H54 (cell line): ENCODE measurements at places on chromosomes 1 and 21.

- DNase-seq = no peak
Measured at GRCh38 chr1:203368624-203369451, 17.9 kb upstream of the FMOD start.

DNA sequence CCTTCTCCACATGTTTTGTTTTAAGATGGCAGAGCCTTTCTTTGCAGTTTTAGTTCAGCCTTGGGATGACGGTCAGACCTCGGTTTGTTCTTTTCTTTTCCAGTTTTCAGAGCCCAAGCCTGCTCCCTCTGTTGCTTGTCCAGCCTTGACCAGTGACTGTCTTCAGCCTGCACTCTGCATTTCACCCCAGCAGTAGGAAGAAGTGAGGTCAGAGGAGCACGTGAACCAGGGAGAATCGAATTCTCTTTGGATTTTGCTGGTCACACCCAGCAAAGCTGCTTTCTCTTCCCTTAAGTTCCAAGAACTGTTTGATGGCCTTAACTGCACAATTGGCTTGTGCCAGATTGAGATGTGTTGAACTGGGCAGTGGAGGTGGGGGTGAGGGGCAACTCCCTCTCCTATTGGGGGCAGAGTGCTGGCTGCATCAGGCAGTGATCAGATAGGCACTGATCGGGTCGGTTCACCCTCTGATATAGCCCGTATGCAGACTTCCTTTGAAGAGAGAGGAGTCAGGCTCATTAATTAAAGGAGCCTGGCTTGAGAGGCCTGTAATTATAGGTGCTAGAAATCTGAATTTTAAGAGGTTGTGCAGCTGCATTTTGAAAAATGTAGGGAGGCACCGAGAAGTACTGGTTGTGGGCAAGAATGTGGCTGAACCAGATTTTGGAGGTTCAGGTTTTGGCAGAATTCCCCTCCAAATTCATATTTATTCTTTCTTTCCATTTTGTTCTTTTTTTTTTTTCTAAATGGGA lies 42.4 kb downstream of the PEX14 start:
- DNase-seq = no peak

DNA sequence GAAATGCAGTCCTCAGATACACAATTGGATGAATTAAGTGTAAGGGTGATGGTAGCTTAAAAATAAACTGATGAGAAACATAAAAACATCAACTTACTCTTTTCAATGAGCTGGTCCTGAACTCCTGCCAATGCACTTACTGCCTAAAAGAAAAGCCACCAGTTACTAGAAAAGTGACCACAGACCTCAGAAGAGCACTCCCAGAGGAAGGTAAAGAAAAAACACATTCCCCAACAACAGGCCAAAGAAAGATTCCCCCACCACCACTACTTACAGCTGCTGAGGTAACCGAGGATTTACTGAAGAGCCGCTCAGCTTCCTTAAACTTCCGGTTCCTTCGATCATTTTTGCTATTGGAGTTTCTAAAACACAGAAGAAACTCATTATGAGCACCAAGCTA lies 5.4 kb downstream of the MEAF6 start:
- no peak for DNase-seq

DNA sequence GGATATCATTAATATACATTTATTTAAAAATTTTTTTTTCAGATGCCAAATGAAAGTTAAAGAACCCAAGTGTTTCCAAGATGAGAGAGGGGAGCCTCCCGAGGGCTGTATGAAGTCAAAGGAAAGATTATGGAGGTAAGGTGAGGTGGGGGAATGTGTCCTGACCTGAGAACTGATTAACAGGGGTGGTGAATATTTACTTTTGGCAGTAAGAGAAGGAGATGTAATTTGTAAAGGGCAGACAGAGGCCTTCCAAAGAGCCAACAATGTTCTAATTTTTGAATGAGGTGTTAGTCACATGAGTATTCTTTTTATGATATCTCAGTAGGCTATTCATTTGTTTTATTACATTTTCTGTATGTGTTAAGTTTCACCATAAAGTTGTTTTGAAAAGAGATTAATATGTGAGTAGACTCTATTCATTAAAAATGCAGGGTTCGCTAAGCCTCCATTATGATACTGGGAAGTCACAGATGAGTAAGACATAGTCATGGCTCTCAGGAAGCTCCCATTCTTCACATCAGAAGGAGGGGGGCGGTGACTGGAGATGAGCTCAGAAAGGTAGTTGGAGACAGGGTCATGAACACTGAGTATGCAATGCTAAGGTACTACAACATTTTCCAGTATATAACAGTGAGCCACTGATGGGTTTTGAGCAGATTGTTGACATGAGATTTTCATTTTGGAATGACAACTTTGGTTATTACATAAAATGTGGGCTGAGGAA lies 62.4 kb upstream of the TNFSF18 start:
- DNase-seq = no peak

- no peak for DNase-seq
Measured at GRCh38 chr21:24259241-24259640, 1348.0 kb downstream of the MRPL39 start.

- no peak for DNase-seq
Measured at GRCh38 chr21:28828021-28828420, 164.7 kb downstream of the LTN1 start.

DNA sequence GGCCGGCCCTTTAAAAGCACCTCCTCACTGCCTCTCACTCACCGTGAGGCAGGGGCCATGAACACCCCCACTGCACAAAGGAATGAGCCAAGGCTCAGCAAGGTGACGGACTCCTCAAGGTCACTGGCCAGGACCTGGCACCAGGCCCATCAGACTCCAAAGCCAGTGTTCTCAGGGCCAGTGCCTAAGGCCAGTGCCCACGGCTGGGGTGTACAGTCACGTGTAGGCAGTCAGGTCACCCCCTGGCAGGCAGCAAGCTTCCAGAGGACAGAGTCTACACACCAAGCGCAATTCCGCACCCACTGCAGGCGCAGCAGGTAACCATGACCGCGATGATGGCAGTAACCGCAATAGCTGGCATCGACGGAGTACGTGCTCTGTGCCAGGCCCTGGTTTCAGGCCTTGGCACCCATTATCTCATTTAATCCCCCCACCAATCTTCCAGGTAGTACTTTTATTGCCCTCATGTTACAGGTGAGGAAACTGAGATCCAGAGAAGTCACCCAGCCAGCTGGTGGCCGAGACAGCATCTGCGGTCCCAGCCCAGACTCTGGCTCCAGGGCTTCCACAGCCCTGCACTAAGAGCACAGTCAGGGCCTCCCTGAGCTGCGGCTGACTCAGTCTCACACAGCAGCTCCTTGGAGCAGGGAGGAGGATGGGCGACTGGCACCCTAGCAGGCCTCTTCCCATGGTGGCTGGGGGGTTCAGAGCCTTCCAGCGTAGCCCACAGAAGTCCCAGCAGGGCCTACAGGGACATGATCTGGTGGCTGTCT lies 27.0 kb downstream of the RAP1GAP start:
- DNase-seq = no peak

DNA sequence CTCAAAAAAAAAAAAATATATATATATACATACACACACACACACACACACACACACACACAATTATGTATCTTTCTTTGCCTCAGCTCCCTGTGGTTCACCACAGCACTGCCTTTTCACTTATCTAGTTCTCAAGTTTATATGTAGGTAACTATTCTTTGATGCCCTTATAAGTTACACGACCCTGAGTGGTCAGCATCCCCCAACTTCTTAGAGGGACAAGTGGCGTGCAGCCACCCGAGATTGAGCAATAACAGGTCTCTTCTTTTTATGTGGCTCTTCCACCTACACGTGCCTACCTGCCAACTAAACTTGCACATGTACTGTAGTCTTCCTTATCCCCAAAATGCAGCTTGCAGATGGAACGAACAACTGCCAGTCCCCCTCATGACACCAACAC lies 120.8 kb downstream of the GABPA start:
- DNase-seq = no peak

GRCh38 chr1:240611619-240612480 lies at the start of gene GREM2:
GREM2 (minus strand) TSS chr1:240612155; CDS start chr1:240493475, 118,680 bp downstream.
- DNase-seq = peak; percentile 34

- peak; percentile 40 for DNase-seq
Measured at GRCh38 chr1:14689996-14690615, 91.6 kb downstream of the KAZN start.

GRCh38 chr1:84069236-84069845 lies 70.4 kb upstream of the TTLL7 start:
- no peak for DNase-seq

DNA sequence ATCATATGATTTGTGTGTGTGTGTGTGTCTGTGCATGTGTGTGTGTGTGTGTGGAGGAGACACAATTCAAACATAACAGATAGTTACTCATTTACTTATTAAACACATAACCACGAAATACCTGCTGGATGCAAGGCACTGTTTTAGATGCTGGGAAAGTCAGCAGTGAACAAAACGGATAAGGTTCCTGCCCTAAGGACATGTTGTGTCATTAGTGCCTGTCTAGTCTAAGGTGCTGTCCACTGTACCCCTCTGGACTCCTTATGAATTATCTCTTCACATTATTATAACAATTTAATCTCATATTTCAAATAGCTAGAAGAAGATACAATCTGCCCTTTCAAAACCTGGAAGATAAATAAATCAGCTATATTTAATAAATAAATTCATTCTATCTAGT lies 162.4 kb downstream of the PLPPR5 start:
- DNase-seq = no peak

GRCh38 chr1:156898161-156898566 lies 4.6 kb downstream of the PEAR1 start:
- DNase-seq = peak; percentile 80

DNA sequence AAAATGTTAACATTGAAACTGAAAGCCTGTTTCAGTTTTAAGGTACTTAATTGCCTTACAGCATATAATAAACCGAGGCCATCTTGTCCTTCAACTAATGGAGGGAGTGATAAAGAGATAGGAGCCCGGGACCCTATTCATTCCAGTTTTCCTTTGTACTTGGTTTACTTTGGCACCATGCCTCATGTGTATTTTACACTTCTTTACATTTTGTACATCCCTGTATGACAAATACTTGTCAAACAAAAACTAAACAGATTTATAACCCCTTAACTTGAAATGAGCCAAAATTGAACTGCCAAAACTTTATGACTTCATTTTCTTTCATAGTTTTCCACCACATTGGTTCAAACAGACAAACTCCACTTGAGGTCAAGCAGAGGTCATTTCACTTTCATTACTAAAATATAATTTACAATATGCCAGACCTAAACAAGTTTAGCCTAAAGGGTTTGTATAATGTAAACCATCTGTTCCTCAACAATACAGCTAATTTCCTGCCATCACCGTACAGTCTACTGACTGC lies 30.9 kb upstream of the UBE2U start:
- no peak for DNase-seq

GRCh38 chr21:29157080-29157479 lies 26.6 kb downstream of the MAP3K7CL start:
- DNase-seq = no peak

DNA sequence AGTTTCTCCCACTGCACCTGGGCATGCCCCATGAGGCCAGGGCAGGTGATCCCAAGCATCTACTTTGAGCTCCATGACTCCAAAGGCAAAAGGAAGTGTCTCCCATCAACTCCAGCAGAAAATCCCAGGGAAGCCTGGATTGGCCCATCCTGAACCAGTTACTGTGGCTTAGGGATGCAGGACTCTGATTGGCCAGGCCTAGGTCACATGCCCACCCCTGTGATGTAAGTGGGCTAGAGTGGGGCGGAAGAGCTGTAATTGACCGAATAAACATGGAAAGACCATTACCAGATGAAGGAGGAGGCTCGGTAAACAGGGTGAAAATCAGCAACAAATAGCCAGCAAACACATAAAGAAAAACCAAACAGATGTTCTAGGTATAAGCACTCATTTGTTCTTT lies 45.2 kb downstream of the MATN1 start:
- no peak for DNase-seq

- DNase-seq = no peak
Measured at GRCh38 chr1:13550663-13551062, 33.0 kb upstream of the PDPN start.

- DNase-seq = no peak
Measured at GRCh38 chr1:202124142-202124541, 1.4 kb downstream of the GPR37L1 start.

DNA sequence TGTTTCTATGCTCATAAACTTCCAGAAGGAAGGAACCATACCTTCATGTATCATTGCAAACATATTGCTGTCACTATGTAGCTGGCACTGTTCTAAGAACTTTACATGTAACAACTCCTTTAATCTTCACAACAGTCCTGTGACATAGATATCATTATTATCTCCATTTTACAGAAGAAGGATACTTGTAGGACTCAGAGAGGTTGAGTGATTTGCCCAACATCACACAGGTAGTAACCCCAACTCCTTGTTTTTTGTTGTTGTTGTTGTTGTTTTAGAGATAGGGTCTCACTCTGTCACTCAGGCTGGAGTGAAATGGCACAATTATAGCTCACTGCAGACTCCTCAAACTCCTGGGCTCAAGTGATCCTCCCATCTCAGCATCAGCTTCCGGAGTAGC lies 7.6 kb upstream of the TRIT1 start:
- no peak for DNase-seq

- DNase-seq = peak; percentile 72
Measured at GRCh38 chr1:234659538-234659937, 49.6 kb upstream of the IRF2BP2 start.

DNA sequence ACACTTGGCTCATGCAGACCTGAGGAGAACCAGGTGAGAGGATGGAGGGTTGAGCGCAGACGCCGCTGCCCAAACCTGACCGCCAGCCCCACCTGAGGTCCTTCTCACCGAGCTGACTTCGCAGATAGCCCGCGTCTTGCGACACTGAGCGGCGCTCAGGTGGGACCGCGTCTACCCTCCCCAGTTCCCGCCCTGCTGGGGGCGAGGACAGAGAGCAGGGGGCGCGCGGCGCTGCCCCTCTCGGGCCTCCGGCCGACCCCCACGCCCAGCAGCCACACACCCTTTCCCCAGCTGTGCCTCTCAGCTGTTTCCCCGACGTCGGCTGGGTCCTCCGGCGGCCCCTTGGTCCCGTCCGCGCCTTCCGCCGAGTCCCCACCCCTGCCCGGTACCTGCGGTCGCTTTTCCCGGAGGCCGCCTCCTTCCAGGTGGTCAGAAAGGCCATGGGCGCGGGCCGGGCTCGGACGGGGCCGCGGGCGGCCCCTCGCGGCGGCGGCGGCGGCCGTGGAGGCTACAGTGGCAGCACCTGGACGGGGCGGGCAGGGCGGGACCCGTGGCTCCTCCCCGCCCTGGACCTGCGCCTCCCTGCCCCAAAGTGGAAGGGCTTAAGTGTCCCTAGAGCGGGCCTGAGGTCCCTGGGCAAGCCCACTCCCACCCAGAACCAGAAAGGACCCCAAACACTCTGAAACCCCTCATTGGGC lies 14.4 kb upstream of the TTC39A start:
- DNase-seq = no peak

DNA sequence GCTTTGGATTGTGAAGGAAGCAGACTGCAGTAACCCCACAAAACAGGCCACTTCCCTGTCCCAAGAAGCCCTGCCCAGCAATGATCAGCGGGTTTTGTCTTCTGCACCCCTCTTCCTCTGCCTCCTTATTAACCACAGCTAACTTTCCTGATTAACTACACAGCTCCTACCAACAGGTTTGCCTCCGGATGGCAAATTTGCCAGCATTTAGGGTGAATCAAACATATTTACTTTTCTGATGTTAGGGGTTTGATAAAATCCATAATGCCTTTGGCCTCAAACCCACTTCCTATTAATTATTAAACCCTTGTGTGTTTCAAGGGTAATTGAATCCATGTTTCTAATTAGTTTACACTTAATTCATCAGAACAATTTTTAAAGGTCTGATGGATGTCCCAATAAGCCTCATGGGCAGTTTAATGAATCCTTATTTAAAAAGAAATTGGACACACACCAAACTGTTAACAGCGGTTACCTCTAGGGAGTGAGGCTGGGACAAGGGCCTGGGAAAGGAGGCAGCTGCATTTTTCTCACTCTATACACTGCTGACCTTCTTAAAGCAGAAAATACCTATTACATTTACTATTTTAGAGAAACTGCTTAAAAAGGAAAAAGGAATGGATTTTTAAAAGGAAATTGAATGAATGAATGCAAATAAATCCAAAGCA lies 91.9 kb downstream of the CSMD2 start:
- DNase-seq = no peak
